Osteoblast (primary cell): ENCODE measurements at places on chromosomes 7 and 10. TPM values are rescaled to one million over a fixed set of nuclear protein-coding genes. Genes with fewer than 3 reads are reported as not detected.
A peak's percentile ranks its signal among the peaks of the same experiment; 100 is the strongest.

DNA sequence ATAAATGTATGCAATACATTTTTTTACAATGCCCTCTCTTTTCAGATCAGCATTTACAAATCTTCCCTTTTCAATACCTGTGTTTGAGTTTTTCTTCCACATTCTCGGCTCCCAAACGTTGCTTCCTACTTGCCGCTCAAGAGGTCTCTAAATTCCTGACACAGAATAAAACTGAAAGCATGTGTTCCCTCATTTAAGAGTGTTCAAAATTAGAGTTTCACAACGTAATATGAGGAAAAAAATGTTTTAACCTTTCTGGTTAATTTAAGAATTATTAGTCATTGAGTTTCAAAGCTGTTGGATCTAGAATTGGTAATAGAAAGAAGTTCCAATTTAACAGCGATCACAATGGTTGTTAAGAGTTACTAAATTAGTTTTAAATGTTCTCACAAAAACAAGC lies 100.4 kb downstream of the ARID5B start:
- no peak for DNase-seq

GRCh38 chr7:139034336-139034735 lies 1.5 kb downstream of the ZC3HAV1L start:
- DNase-seq, result peak; percentile 88

GRCh38 chr10:77670817-77671443 lies 33.3 kb upstream of the KCNMA1 start:
- no peak for DNase-seq

Gene MTPN
- total RNA-seq, result 117 and 127 TPM in 2 replicates

DNA sequence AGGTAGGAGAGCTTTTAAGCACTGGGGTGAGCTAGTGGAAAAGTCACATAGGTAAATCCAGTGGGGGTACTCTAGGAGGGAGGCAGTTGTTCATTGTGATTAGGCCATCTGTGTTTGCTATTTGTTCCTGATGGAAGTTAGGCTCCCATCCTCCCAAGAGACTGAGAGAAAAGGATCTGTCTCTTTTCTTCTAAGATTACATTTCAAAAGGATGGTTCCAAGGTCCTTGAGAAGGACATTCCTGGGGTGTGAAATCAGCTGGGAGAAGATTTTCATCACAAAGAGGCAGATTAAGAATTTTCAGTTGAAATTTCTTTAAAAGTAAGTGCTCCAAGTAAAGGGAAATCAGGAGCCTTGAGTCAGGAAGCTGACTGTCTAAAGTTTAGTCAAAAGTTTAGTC lies 210.8 kb upstream of the CSTF2T start:
- no peak for DNase-seq

Gene VSTM4
- 10.1 and 14.1 TPM in 2 replicates for total RNA-seq

- DNase-seq, result no peak
Observed at GRCh38 chr7:3937146-3937545, 636.1 kb downstream of the SDK1 start.

Gene GNAT3
- total RNA-seq, result not detected in 2 replicates

Gene GIMAP2
- 8.8 and 9.4 TPM in 2 replicates for total RNA-seq

- no peak for DNase-seq
Observed at GRCh38 chr10:6593241-6593671, 13.2 kb upstream of the PRKCQ start.

DNA sequence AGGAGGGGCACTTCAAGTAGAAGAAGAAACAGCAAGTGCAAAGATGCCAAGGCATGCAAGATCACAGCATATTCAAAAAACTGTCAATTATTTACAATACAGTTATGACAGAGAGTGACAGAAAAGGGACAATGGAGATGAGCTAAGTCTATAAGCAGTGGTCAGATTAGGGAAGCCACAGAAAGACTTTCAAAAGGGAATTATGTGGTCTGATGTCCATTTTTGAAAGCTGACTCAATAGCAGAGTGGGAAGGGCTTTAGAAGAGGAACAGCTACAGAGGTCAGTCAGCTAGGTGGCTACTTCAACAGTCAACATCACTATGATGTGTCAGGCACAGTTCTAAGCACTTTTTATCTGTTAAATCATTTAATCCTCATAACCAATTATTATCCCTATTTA lies 45.2 kb upstream of the SPOCK2 start:
- peak; percentile 87 for DNase-seq

DNA sequence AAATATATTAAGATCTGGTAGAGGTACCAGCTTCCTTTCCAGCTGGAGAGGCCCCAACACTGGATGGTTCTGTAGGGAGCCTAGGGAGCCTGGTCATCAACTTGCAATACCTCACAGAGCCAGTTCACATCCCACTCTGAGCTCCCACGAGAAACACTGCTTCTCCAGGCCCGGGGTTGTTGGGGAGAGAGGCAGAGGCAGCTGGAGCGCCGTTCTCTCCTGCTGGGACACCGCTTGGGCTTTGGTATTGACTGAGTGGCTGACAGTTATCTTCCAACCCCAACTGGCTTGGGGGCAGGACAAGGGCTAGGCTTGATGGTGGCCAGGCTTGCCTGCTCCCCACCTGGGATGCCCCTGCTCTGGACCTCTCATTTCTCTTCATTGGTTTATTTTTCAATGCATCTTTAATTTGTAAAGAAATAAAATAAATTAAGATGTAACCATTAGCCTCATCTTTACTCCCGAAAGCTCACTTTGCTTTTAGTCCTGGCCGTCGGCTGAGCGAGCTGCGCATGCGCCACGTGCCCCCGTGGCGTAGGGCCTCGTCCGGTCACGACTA lies 10.0 kb upstream of the CHCHD1 start:
- peak; percentile 97 for DNase-seq

DNA sequence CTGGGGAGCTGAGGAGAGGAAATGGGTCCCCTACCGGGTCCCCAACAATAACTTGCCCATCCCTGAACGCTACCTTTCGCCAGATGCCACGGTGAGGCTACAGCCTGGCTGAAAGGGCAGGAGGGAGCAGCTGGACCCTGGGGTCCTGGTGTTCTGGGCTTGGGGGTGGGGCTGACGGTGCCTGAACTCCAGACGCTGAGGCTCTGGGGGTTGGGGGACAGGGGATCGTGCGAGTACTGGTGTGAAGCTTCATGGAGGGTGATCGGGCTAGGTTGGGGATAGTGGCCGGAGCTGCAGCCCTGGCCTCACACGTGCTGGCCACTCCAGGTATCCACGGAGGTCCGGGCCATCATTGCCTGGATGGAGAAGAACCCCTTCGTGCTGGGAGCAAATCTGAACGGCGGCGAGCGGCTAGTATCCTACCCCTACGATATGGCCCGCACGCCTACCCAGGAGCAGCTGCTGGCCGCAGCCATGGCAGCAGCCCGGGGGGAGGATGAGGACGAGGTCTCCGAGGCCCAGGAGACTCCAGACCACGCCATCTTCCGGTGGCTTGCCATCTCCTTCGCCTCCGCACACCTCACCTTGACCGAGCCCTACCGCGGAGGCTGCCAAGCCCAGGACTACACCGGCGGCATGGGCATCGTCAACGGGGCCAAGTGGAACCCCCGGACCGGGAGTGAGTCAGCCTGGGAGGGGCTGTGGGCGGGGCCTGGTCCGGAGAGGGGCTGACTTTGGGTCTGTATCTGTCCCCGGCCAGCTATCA lies 8.3 kb downstream of the AEBP1 start:
- DNase-seq, result peak; percentile 74

Gene CASTOR2
- total RNA-seq, result 17.0 and 24.8 TPM in 2 replicates

Gene PPP1R3A
- not detected in 2 replicates for total RNA-seq

GRCh38 chr7:111018960-111019736 lies 71.8 kb upstream of the LRRN3 start:
- no peak for DNase-seq

GRCh38 chr10:72292223-72292691 lies 18.5 kb downstream of the DDIT4 start:
- peak; percentile 80 for DNase-seq

- no peak for DNase-seq
Observed at GRCh38 chr7:157253850-157254249, 83.0 kb upstream of the DNAJB6 start.

GRCh38 chr7:49770838-49771237 lies 2.6 kb upstream of the VWC2 start:
- no peak for DNase-seq

DNA sequence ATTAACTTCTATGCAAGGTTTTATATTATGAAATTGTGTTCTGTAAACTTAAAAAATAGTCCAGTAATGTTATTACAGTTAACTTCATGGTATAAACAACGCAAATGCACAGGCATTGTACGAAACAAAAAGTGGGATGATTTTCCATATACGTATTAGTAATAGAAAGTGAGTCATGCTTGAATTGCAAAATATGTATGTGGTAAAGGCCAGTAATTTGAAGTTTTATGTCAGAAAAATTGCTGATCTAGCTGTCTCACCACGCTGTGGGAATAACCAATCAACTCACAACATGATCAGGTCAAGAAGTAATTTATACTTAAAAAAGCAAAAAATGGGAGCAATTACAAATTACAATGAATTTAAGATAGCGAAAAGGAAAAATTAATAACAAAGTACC lies 37.0 kb upstream of the GLI3 start:
- DNase-seq, result peak; percentile 30

Gene NME8
- total RNA-seq, result not detected in 2 replicates

- DNase-seq, result no peak
Observed at GRCh38 chr7:72234086-72234485, 178.1 kb downstream of the CALN1 start.

DNA sequence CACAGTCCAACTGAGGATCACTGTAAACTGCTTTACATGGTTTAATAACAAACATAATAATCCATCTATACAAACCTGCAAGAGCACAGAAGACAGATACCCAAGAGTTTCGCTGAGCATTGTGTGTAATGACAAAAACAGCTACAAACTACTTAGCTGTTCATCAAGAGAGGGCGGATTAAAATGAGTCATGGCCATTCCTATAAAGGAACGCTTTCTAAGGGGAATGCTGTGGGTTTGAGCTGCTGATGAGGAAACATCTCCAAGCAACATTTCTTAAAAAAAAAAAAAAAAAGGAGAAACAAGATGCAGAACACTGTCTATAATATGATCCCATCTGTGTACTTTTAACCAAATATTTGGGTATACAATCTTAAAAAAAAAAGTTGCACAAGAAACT lies 33.8 kb downstream of the VOPP1 start:
- peak; percentile 96 for DNase-seq

Gene HDAC9
- 11.2 and 21.7 TPM in 2 replicates for total RNA-seq

DNA sequence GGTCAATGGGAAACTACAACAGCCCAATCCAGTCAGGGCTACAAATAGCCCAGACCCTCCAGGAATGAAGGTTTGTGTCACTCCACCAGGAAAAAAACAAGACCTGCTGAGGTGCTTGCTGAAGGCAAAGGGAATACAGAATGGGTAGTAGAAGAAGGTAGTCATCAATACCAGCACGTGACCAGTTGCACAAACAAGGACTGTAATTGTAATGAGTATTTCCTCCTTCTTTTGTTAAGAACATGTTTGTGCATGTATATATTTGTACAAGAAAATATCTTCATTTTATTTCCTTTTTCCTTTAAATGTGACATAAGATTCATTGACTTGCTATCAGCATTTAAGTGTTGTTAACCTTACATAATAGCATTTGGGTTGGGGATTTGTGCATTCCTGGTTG lies 229.3 kb downstream of the IMMP2L start:
- DNase-seq, result no peak

GRCh38 chr10:71694567-71694968 lies 25.0 kb downstream of the C10orf105 start:
- DNase-seq, result no peak

Gene LIPN
- not detected in 2 replicates for total RNA-seq

GRCh38 chr7:106289848-106290247 lies 5.1 kb upstream of the NAMPT start:
- no peak for DNase-seq

DNA sequence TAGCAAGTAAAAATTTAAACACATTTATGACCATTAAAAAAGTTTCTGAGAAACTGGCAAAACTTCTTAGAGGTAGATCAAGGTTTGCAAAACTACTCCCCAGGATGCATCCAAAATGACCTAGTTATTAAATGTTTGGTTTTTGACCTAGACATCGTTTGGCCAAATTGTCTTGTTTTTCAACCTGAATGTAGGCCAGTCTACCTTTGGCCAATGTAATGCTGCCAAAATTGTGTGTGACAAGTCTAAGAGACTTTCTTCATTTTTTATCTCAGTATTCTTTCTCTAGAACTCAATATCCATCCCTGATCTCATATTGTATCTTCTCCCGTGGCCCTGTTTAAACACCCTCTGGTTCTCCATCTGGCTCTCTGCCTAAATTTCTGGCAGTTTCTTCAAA lies 202.0 kb downstream of the CXCL12 start:
- no peak for DNase-seq
